ENCODE measurements at places on chromosomes 3 and 15.

DNA sequence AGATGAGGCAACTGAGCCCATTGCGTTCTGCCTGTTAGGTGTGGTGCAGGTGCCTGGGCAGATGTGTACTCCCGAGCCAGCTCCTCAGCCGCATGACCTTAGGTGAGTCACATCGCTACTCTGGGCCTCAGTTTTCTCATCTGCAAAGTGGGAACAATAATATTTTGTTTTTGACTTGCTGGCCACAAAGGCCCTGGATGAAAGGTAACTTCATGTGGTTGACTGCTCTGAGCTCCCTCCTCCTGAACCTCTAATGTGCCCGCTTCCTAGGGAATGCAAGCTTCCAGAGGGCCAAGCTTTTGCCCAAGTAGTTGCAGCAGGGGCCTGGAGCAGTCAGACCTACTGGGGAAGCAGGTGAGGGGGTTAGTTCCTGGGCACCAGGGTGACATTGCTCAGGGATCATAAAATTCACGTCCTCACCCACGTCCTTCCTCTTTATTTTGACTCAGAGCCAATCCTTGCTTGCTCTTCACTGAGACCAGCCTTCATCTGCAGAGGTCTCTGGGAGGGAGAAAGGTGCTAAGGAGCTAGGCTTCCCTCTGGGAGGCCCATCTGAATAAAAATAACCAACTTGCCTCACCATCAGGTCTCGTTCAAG is 149.0 kb upstream of the TLE3 start:
- DNase-seq: no peak

GRCh38 chr3:62724503-62724902 is 150.7 kb downstream of the CADPS start:
- DNase-seq: no peak

- DNase-seq: no peak
Observed at GRCh38 chr3:105656651-105657504, 211.9 kb downstream of the CBLB start.

DNA sequence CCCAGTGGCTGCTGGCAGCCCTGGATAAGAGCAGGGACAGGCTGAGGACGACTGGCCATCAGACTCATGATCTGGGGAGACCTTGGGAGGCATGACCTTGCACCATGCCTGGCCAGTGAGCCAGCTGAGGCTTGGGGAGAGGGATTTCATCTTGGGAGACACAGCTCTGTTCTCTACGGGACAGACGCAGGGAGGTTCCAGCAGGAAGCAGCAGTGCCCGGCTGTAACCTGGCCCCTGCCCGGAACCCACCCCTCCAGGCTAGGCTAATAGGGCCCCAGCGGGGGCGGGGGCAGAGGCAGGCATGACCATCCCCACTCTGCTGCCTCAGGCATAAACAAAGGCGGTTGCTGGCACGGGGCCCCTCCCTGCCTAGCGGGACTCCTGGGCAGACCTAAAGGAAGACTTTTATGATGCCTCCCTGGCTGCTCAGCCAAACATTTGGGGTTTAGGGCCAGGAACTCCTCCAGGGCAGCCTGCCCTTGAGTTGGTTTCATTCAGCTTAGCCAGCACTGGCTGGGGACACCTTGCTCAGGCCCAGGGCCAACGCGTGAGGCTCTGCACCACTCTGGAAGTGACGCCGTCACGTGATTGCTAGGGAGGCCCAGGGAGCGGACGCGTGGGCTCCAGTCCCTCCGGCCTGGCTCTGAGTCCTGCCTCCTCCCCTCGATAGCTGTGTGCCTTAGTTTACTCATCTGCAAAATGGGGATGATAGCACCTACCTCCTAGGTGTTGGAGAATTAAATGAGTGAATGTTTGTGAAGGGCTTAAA is 27.6 kb downstream of the HDAC11 start:
- no peak for DNase-seq

DNA sequence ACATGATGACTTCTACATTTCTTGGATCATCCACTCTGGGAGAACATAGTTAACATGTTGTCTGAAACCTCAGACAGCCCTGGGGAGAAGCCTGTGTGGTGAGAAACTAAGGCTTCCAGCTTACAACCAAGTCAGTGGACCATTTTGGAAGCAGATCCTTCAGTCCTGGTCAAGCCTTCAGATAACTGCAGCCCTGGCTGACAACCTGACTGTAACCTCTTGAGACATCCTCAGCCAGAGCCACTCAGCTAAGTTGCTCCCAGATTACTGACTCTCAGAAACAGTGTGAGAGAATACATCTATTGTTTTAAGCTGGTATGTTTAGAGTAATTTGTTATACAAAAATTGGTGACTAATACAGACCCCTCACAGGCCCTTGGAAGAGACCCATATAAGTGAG is 50.9 kb upstream of the KPNA4 start:
- DNase-seq: no peak
